ENCODE measurements at places on chromosomes 2 and 18. TPM values are rescaled to one million over a fixed set of nuclear protein-coding genes. Genes with fewer than 3 reads are reported as not detected.

Gene ALKAL2
- total RNA-seq = 6.7 TPM

Gene ARHGAP28
- total RNA-seq = 84.0 TPM

- no peak for DNase-seq
Measured at GRCh38 chr2:101622210-101623030, 75.1 kb upstream of the MAP4K4 start.

Gene SULT1C2
- 3.3 TPM for total RNA-seq

- DNase-seq = no peak
Measured at GRCh38 chr2:97718942-97719341, 5.6 kb downstream of the ZAP70 start.
